ENCODE measurements at places on chromosomes 7 and 10. TPM values are rescaled to one million over a fixed set of nuclear protein-coding genes. Genes with fewer than 3 reads are reported as not detected.

- H3K4me1 ChIP-seq, result no peaks in the 10 kb centered on the region
- no peaks in the 10 kb centered on the region for H3K27me3 ChIP-seq
- no peak for DNase-seq
- H3K36me3 ChIP-seq, result no peaks in the 10 kb centered on the region
- H3K27ac ChIP-seq, result no peak overlapping the region
- H3K4me3 ChIP-seq, result no peak overlapping the region
Measured at GRCh38 chr7:999149-999879, 16.3 kb downstream of the CYP2W1 start.

- no peaks in the 10 kb centered on the region for H3K36me3 ChIP-seq
- no peak overlapping the region for H3K27ac ChIP-seq
- peaks cover 12% of the 10 kb centered on the region for H3K4me1 ChIP-seq
- no peaks in the 10 kb centered on the region for H3K27me3 ChIP-seq
- no peak overlapping the region for H3K4me3 ChIP-seq
- no peak for DNase-seq
Measured at GRCh38 chr10:76255241-76255640, 823.8 kb downstream of the LRMDA start.

Gene NODAL
- total RNA-seq, result not detected

Gene EIF3A
- 97.2 TPM for total RNA-seq

Gene OPALIN
- not detected for total RNA-seq

Gene NAT16
- total RNA-seq, result not detected

Gene FGL2
- 0.80 TPM for total RNA-seq

GRCh38 chr7:94088560-94088959 is 84.4 kb upstream of the BET1 start:
- no peak overlapping the region for H3K4me3 ChIP-seq
- no peak overlapping the region for H3K27ac ChIP-seq
- no peaks in the 10 kb centered on the region for H3K36me3 ChIP-seq
- DNase-seq, result no peak
- H3K27me3 ChIP-seq, result no peaks in the 10 kb centered on the region
- H3K4me1 ChIP-seq, result peaks cover 7% of the 10 kb centered on the region

GRCh38 chr10:79446758-79447084 is 1.3 kb upstream of the ZCCHC24 start:
- H3K4me1 ChIP-seq, result peaks cover 27% of the 10 kb centered on the region
- no peaks in the 10 kb centered on the region for H3K27me3 ChIP-seq
- DNase-seq, result no peak
- H3K36me3 ChIP-seq, result no peaks in the 10 kb centered on the region

DNA sequence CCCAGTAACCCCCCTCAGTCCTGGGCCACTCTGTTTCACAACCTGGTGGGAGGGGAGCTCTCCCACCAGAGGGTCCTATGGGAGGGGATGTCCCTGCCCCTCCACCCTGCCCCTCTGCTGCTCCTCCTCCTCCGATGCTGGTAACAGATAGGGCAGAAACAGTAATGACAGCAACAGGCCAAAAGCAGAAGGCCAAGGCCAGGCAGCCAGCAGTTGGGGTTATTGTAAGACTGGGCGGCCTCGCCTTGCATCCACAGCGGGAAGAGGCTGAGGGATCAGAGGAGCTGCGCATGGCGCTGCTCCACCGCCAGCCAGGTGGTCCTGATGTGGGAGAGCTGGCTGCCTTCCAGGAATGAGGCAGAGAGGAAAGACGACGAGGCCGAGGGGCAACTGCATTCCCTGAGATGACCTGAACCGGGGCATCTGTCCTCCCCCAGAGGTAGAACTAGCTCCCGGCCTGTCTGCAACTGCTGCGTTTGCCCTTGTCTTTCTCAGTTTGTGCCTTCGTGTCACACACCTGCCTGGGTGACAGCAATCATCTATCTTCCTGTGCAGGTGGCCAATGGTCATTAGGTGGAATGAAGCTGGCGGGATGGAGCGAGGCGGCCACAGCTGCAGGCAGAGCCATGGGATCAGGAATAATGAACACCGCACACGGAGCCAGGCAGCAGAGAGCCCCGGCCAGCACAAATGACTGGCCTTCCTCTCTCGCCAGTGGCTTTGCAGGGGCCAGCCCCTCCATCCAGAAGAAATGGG is 54.0 kb upstream of the CACUL1 start:
- no peaks in the 10 kb centered on the region for H3K4me1 ChIP-seq
- no peak overlapping the region for H3K27ac ChIP-seq
- H3K27me3 ChIP-seq, result no peaks in the 10 kb centered on the region

DNA sequence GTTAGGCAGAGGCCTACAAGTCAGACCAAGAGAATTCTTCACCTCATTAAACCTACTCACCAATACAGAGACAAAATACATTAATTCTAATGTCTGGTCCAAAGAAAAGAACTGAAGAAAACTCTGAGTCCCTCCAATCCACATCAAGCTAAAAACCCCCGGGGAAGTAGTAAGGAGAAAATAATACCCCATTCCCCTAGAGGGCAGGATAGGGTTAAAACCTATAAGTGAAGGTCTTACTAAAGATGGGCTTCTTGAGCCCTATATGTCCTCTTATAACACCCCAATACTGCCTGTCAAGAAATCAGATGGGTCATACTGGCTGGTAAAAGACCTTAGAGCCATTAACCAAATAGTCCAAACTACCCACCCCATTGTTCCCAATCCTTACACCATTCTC is 141.3 kb upstream of the TMEM106B start:
- no peaks in the 10 kb centered on the region for H3K36me3 ChIP-seq
- no peak for DNase-seq
- no peaks in the 10 kb centered on the region for H3K27me3 ChIP-seq
- H3K27ac ChIP-seq, result no peak overlapping the region

DNA sequence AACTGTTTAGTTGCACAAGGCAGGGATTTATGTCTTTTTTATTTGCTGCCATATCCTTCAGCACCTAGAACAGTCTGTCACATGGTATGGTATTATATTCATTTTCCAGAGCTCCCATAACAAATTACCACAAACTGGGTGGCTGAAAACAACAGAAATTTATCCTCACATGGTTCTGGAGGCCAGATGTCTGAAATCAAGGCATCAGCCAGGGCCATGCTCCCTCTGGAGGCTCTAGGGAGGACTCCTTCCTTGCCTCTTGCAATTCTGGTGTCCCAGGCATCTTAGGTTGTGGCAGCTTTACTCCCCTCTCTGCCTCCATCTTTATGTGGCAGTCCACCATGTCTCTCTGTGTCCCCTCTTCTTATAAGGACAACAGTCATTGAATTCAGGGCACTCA is 43.1 kb downstream of the MET start:
- DNase-seq, result no peak
- no peaks in the 10 kb centered on the region for H3K36me3 ChIP-seq
- no peaks in the 10 kb centered on the region for H3K27me3 ChIP-seq

- H3K4me3 ChIP-seq, result no peak overlapping the region
- peaks cover 7% of the 10 kb centered on the region for H3K4me1 ChIP-seq
- no peak overlapping the region for H3K27ac ChIP-seq
Measured at GRCh38 chr10:34526758-34527730, 288.1 kb downstream of the PARD3 start.

DNA sequence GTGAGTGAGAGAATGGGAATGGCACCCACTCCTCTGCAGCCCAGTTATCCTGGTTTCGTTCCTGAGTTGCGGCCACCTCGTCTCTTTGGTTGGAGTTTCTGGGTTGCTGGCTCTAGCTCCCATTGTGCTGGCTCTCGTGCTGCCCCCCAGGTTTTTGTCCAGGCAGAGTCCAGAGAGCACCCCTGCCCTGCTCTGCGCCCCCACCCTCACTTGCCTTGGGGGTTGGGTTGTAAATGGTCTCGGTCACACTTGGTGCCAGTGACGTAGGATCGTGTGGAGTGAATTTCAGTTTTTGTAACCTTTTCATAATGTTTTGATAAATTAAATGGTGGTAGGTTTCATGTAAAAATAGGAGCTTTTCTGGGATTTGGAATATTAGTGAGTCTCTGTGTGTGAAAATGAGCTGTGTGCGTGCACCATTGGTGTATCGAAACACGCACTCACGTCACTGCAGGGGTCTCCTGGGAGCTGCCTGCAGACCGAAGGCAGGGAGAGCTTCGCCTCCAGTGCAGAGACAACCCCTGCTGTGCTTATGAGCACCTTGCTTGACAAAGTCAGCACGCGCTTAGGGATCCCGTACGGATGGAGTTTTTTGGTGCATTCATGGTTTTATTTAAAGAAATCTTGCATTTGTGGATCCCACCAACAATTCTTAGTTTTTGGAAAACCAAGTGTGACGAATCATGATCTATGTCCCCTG is 32.9 kb downstream of the PFKP start:
- no peak overlapping the region for H3K4me3 ChIP-seq
- H3K4me1 ChIP-seq, result peaks cover 8% of the 10 kb centered on the region
- no peak for DNase-seq
- H3K27ac ChIP-seq, result no peak overlapping the region
